NCI-H1436 (cell line): ENCODE measurements at places on chromosomes 3 and 15.

DNA sequence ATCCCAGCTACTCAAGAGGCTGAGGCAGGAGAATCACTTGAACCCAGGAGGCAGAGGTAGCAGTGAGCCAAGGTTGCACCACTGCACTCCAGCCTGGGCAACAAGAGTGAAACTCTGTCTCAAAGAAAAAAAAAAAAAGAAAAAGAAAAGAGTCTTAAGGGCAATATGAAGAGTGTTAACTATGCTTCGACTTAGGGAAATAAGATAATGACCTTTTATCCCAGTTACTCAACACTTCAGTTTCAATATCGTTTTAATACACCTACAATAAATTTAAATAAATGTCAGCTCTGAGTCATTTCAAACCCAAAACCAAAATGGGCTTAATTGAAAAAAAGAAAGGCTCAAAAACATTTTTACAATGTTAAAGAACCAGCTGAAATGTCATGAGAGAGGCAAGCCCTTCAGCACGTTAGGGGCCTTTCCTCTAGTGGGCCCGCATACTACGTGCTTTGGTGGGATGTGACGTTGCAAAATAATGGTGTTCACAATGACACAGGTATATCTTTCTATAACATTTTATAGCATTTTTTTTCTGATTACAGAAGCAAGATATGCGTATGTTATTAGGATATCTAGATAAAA lies 15.3 kb downstream of the FYCO1 start:
- no peak for DNase-seq

- DNase-seq: no peak
These were observed 12.6 kb upstream of the SHISA5 start for GRCh38 chr3:48516571-48516970.

DNA sequence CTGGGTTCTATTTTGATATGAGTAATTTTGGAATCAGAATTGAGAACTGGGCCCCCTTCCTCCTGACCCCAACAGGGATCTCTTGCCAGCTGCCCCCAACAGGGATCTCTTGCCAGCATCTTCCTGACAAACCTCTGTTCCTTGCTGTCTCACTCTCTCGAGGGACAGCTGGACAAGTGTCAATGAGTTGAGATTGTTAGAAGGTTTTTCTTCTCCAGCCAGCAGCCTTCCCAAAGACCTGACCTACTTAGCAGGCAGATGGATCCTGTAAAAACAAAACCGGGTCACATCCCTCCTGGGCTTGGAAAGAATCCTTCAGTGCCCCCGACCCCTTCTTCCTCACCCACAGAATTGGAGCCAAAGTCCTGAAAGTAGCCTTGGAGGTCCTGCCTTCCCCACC lies 21.6 kb downstream of the LIMD1 start:
- no peak for DNase-seq

DNA sequence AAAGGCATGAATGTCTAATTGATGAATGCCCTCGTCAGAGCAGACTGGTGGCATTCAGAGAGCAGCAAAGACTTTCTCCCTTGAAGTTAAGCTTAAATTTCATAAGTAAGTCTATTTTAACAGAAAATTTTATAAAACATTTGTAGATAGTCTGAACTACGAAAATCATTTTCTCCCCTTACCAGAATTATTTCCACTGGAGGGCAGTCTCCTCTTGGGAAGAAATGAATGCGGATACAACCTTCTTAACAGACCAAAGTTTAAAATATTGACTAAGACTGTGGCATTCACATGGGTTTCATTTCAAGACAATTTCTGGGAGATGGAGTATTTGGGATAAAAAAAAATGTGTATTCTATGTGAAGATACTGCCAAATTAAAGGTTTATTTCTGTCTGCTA lies 669.0 kb downstream of the FHIT start:
- no peak for DNase-seq

DNA sequence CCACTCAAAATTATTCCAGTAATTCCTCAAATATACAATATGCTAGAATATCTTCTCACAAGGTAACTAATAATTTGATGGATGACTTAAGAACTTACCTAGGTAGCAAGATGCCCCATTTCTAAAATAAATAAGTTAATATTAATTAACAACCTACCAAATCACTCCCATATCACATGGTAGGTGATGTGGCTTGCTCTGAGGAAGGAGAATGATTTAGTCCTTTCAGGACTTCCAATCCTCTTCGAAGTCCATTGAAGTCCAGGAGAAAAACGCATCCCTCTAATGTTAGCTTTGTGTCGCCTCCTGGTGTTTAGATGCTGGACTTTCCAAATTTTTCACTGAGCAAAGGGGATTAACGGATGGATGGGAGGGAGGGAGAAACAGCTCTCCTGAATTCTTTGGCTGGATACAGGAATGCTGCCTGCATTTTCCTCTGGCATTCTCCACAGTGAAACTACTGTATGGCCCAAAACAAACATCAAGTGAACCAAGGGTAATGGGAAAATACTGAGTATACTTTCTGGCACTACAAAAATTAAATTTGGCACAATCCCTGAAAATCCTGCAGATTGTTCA lies 58.6 kb downstream of the PRICKLE2 start:
- DNase-seq: no peak

DNA sequence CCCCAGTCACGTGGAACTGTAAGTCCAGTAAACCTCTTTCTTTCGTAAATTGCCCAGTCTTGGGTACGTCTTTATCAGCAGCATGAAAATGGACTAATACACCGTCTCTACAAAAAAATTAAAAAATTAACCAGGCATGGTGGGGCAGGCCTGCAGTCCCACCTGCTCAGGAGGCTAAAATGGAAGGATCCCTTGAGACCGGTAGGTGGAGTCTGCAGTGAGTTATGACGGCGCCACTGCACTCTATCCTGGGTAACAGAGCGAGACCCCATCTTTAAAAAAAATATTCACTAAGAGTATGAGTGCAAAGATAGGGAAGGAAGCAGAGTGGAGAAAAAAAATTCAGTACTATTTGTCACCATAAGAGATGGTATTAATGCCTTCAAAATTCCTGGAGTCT lies 25.6 kb downstream of the SEC11A start:
- DNase-seq: no peak

DNA sequence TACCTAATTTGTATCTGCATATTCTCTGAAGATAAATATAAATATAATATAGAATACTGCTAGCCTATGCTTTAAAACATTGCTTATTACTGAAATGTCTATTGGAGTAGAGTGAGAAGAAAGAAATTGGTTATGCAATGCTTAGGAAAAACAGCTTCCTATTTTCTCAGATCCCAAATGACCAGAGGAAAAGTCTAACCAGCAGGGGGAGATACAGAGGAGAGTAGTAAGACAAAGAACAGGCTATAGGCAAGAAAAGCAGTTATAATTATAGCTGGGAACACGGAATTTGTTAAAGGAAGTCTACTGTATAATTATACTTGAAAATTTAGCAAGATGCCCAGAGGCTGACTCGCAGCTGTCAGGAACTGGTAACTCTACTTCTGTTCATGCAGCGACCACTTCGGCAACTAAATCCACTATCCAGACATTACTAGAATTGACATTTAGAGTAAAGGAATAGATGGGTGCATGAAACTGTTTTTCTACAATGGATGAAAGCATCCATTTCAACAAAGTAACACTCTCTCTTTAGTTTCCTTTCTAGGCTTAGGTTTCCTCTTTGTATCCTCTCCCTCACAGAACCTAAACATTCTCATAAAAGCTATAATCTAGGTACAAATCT lies 97.2 kb downstream of the TBC1D5 start:
- peak; percentile 9 for DNase-seq

- no peak for DNase-seq
These were observed 463.7 kb upstream of the ROBO2 start for GRCh38 chr3:76576201-76576600.

DNA sequence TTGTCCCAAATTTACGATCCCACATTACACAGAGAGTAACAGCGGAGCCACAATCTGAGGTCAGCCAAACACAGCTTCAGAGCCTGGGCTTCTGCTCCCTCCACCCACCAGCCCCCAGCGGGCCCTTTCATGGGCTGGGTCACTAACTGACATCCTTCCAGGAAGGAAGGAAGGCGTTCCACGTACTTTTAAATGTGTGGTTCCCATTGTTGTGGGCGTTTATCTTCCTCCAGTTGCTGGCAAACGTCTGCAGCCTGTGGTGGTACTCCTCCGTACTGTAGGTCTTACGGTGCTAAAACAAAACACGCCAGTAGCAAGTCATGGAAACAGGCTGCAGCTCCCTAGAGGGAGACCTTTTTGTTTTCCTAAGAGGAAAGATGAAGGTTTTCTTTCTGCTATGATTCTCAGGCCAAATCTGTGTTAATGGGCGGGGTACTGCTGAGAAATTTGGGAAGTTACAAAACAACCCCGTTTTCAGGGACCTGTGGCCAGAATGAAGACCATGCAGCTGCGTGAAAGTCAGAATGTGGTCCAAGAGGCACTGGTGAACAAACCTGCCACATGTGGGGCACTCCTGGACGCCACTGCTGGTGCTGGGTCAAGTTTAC lies 7.6 kb downstream of the CTSH start:
- no peak for DNase-seq

DNA sequence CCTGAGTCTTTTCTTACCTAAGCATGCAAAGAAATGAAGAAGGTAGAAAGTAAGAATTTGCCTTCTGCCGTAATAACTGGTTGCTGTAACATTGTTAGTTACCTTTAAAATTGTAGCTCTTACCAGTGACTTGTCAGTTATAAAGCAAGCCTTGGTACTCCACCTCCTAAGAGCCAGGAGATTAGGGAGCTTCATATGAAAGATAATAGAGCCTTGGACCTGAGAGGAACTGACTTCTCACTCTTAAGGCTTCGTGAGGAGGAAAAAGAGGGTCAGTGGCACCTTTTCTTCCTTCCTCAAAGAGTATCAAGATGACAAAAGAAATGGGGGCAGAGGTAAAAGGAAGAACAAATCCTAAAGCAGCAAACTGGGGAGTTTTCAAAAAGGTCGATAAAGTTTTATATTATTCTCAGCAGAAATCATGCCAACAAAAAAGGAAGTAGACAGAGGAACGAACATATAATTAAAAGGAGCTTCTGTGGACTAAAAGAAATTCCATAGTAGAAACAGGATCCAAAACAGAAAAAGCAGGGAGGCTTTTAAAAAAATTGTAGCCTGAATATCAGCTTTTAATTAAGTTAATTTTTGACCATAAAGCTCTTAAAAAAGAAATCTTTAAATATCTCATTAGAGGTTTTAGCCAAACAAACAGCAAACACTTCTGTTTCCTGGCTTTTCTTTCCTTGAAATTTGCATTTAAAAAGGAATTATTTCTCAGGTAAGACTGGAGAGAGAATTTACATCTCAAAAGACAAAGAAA lies 847.1 kb upstream of the ALCAM start:
- no peak for DNase-seq

DNA sequence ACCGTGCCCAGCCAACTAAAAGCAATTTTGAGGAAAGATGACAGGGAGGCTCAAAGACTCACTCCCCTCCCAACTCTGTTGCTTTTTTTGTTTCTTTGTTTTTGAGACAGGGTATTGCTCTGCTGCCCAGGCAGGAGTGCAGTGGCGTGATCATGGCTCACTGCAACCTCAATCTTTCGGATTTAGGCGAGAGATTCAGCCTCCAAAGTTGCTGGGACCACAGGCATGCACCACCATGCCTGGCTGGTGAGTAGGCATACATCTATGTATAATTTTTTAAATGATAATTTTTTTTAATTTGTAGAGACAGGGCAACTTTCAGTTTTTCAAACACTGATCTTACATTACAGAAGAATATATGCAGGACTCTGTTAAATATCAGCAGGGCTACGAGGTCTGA lies 15.8 kb upstream of the THUMPD3 start:
- DNase-seq: no peak
